ENCODE measurements at places on chromosomes 4 and X.

DNA sequence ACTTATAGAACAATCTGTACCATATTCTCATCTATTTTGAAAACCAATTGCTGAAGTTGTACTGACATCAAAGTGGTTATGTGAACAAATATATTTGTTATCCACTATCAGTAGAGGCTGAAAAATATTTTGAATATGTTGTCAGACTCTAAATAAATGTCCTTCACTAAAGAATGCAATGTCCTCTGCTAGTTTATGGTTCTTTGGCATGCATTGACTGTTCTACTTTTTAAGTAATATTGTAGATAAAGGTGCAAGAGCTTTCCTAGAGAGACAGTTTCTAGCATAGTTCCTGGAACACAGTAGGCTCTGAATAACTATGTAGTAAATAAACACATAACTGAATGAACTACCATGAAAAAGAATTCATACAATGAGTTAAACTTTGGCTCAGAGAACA, 18.2 kb upstream of the COX7B2 start:
- no peak for DNase-seq

DNA sequence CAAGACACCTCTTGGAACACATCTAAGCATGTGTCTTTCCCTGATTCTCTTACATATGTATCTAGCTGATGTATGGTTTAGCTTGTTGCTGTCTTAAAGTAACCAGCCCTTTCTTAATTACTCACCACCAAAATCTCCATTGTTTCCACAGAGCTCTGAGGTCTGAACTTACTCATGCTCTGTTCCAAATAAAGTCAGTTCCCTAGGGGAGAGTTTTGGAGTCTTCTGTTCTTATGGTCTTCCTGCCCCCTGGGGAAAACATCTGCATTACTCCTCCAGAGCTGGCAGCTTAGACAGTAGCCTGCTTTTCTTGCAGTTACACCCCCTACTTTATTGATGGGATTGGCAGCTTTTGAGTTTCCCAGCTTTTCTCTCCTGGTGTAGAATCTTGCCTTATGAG, 125.8 kb downstream of the EDA start:
- DNase-seq, result peak; percentile 27

DNA sequence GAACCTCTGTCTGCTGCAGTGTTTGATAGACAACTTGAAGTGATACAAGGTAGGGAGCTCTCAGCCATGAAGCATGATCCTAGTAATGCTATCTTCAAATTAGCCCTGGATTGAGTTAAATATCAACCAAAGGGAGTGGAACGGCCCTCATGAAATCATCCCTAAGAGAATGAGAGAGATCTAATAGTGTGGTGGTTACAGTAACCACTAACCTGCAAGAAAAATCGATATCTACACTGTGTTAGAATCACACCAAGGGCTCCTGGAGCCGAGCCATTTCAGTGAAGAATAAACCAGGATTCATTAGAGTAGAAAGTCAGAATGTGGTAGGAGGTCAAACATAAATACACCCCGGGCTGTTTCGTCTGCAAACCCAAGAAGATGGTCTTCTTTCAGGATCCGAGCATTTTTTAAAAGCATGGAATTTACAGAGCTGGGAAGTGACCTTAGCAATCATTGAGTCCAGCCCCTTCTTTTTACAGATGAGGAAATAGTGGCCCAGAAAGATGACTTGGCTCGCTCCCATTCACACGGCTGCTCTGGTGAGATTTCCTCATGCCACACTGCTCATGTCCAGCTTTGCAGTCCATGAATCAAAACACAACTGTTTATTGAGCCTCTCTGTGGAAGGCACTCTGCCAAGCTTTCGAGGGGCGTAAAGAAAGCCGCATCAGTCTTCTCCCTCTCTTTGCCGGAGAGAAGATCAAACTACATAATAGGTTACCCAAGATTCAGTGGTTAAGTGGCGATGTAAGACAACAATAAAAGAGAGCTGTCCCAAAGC, 5.5 kb upstream of the DCTD start:
- peak; percentile 12 for DNase-seq

GRCh38 chrX:31060016-31060415, 11.8 kb downstream of the FTHL17 start:
- DNase-seq, result no peak

DNA sequence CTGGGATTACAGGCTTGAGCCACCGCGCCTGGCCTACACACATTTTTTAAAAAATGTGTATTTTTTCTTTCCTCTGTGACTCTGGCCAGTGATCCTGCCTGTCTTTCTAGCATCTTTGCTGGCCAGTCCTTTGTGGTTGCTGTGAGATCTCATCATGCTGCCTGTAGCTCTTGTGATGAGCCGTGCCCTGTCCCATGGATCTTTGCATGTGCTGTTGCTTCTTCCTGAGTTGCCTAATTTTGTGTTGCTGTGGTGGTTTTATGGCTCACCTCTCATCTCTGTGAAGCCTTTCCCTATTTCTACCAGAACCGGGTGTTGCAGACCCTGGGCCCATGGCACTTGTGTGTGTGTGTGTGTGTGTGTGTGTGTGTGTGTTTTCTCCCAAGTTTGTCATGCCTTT, 8.3 kb downstream of the NSD2 start:
- no peak for DNase-seq

GRCh38 chr4:8393593-8394038, 46.9 kb downstream of the ACOX3 start:
- DNase-seq, result peak; percentile 91

DNA sequence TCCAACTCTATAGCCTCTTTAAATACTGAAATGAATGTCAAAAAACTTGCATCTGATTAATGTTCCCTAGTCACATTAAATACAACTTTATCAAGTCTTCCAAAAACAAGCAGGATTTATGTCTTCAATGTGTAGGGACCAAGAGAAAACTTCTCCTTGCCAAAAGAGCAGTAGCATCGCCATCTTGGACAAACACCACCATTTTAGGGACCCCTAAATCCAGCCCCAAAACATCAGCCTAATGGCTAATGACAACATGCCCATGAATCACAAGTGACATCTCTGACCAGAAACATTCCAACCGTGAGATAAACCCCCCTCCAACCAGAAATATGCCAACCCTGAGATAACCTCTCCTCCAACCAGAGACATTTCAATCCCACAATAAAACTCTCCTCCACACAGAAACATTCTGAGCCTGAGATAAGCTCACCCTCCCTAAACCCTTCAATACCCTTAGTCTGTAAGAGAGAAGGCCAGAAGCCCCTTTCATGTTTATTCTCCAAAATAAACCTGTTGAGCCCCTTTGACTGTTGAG, 697.4 kb downstream of the TRAM1L1 start:
- DNase-seq, result no peak

DNA sequence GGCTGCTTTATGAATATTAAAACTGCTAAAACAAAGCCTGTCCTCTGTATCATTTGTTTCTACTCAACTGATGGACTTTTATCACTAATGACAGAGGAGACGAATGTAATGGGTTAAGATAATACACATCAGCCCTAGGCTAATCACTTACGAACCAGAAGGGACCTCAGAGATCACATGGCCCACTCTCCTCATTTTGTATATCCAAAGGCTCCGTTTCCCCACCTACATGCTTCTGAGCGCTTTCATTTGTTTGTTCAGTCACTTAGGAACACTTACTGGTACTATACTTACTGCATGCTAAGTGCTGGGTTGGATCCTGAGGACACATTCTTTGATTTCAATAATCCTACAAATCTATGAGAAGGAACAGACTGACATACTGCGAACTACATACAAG, 169.3 kb downstream of the CEP135 start:
- DNase-seq, result no peak

DNA sequence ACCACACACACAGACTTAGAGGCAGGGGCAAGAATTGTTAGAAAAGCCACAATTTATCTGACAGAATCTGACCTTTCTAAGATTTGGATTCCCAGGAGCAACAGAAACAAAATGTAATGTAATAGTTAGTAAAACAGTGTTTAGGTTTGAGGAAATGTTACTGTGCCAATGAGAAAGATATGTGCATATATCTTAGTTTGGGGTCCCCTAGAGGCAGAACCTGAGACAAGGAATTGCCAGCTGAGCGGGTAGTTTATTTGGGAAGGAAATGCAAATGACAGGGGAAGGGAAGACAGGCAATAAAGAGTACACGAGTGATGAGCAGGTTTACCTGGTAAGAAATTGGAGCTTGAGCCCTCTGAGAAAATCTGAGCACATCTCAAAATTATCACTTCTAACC, 31.3 kb upstream of the DDX53 start:
- no peak for DNase-seq

GRCh38 chrX:43141885-43142284, 363.9 kb upstream of the PPP1R2C start:
- no peak for DNase-seq

DNA sequence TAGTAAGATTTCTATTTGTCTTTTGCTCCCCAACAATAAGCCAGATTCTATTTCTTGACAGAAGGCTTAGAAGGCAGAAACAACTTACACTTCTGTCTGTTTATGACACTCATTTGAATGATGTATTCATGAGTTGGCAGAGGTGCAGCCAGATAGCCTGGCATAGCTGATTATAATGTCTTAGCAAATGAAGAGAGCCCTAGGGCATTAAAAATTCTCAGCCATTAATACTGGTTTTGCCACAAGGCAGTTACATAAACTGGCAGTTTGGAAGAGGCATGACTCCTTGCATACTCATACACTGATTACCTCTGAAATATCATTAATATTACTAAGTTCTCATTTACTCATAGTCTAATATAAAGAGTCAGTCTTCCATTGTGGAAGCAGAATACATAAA, 728.5 kb upstream of the NDST4 start:
- no peak for DNase-seq

DNA sequence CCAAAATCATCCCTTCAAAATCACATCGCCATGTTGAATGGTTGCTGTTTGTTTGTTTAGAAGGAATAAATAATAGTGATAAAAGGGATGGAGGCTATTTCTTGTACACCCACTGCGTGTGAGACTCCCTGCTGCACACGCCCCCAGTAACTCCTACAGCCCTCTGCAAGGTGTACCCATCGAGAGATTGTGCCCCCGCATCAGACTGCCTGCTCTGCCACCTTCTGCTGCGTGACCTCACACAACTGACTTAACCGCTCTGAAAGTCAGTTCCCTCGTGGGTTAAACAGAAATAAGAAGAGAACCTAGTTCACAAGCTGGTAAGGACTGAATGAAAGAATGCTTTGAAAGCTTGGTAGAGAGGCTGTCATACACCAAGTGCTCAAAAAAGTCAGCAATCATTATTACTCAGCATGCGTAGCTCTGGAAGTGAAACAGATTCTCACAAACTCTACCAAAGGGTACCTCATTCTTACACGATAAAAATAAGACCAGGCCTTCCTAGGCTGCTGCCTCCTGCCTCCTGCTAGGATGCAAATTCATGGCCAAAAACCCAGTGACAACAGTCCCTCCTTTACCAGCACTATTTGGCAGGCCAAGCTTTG, 147.1 kb downstream of the CPEB2 start:
- DNase-seq, result no peak

- DNase-seq, result no peak
Observed at GRCh38 chr4:143019351-143019750, 165.4 kb upstream of the USP38 start.

GRCh38 chrX:12906046-12906761, at the start of gene TLR8:
TLR8 (plus strand) TSS chrX:12906620; CDS start chrX:12906707, 87 bp downstream.
- DNase-seq, result no peak

DNA sequence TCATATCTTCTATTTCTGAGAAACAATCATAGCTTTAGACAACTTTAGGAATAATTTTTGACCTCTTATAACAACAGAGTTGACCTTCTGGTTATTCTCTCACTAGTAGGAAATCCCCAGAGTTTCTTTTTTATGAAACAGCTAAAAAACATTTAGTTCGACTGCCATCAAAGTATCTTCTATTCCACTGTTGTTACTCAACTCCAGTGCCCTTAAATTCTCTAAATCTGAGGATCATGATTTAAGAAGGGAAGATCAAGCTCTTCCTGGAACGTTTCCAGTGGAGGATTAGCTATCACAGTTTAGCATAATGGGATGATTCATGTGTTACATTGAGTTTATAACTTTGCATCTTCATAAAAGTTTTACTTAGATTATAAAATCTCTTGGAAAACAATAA, 134.9 kb upstream of the VEGFC start:
- DNase-seq, result peak; percentile 94

GRCh38 chr4:152187693-152188092, 348.2 kb downstream of the FBXW7 start:
- no peak for DNase-seq

DNA sequence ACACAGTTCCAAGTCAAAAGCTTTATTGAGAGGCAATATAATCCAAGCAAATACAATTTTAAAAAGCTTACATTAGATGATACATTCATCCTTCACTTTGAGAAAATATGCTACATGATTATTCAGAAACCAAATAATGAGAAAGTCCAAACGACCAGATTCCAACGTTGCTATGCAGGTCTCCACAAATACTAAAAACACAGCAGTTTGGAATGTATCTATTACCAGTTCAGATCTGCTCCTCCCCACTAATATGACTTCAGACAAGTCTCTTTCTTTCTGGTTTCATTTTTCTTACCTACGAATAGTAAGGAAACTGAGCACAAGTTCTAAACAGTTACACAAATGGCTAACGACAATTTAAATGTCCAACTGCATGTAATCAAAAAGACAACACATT, 9.5 kb downstream of the NAF1 start:
- peak; percentile 83 for DNase-seq

DNA sequence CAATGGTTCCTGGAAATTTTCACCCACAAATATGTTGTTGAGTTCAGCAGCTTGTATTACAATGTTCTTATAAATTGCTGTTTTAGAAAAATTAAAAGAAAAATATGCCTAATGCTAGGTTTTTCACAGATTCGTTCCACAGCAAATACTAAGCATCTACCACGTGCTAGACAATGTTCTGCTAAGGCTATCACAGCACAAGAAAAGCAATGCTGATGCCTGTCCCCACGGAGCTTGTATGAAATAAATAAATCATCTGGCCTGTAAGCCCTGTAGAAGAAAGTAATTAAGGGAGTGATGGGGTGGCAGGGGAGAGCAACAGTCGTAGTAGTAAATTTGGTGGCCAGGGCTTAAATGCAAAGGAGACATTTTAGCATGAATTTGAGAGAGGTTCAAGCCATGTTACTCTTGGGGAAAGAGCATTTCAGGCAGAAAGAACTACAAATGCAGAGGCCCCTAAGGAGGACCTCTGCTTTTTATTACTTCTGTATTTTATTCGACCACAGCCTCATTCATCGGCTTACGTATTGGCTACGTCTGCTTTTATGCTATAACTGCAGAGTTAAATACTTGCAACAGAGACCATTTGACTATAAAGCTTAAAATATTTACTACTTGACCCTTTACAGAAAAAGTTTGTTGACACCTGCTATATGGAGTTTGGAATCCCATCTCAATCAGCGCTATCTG, 36.3 kb downstream of the ARAP2 start:
- DNase-seq, result no peak

GRCh38 chr4:25948051-25948450, 34.0 kb downstream of the SMIM20 start:
- peak; percentile 19 for DNase-seq

- peak; percentile 76 for DNase-seq
Observed at GRCh38 chrX:24494647-24495075, 29.6 kb downstream of the PDK3 start.

GRCh38 chr4:167987285-167987684, 105.1 kb upstream of the ANXA10 start:
- DNase-seq, result no peak

GRCh38 chr4:52425751-52426326, 233.3 kb downstream of the USP46 start:
- no peak for DNase-seq
